Posterior vena cava (tissue), 2 donors: ENCODE measurements at places on chromosomes 3 and 15. TPM values are rescaled to one million over a fixed set of nuclear protein-coding genes. Genes with fewer than 3 reads are reported as not detected.

The BLM gene
- total RNA-seq = 3.1 TPM

The GOLGA8T gene
- total RNA-seq = not detected

DNA sequence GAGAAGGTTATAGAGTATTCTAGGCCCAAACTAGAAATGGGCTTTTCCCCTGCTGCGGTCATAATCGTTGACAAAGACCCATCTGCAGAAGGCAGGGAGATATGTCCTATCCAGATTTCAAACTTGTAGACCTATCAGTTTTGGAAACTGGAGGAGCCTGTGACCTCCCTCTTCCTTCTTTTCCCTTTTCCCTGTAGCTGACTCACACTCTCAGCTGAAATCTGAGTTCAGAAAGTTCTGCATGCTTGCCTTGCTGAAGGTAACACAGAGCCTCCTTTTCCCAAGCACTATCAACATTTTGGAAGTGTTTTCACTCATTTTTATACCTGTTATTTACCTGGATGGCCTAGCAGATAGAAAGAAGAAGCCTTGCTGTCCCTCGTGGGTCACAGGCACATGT, 59.1 kb upstream of the PSMD6 start:
- no peak for DNase-seq

DNA sequence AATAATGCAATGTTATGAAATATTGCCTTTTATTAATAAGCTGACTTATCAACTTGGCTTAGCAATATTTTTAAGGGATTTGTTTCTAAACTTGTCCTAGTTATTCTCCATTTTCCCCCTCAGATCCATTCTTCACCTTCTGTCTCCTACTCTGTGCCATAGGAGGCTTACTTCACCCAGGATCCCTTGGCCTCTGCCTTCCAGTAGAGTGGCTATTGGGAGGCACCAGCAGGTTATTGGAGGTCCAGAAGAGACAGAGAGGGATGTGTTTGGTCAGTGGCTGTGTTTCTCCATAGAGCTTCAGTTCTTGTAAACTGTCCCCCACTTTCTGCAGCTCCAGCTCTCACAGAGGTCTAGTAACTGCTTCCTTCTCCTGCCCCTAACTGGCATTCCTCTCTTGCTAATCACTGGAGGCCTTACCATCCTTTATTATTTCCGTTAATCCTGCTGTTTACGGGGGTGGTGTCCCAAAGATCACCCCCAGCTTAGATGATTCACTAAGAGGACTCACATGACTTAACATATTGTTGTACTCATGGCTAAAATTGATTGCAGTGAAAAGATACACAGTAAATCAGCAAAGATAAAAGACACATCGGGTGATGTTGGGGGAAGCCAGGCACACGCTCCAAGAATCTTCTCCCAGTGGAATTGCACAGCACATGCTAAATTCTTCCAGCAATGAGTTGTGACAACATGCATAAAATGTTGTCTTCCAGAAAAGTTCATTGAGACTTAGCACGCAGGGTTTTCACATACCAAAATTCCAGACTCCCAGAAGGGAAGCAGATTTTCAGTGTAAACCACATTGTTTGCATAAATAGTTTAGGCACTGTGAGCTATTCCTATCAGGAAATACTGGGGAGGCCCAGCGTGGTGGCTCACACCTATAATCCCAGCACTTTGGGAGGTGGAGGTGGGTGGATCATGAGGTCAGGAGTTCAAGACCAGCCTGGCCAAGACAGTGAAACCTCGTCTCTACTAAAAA, 67.5 kb downstream of the RPL22L1 start:
- no peak for DNase-seq

GRCh38 chr3:146033950-146034349, 127.0 kb downstream of the PLOD2 start:
- DNase-seq = no peak

DNA sequence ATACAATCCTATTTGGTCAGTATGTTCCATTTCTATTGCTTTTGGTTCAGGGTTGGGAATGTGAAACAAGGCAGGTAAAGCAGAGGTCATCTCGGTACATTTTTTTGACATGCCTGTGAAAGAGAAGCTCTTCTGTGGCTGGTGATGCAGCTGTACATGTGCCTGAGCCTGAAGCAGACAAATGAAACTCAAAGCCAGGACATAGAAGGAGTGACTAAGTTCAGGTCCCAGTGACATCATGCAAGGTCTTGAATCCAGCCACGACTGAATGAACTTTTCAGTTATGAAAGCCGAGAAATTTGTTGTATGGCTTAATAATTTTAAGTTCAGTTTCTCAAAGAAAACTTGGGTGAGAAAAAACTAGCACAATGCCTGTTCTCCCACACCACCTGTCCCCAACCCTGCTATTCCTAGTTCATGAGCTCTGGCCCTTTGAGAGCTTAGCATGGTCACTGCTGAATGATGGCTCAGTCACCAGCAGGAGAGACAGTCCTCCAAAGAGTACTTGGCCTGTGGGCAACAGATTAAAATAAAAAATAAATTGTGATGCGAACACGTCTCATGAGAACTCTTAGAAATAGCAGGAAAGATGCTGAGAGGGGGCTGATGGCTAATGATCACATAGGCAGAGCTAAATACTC, 600.2 kb upstream of the GRM7 start:
- DNase-seq = no peak

DNA sequence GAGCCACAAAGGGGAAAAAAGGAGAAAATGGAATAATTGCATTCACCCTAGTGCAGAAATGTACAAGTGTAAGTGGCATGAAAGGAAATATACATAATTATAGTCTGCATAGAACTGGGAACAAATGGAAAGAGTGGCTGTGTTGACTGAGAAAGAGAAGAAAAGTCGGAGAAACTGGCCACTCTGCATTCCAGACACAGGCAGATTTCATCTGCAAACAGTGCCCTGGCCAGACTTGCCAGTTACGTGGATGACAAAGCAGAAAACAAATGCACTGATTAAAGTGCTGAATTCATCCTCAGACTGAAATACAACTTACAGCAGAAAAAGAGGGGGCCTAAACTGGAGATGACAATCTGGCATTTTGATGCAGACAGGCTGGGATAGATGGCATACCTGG, 129.8 kb downstream of the FGF12 start:
- DNase-seq = no peak

GRCh38 chr3:129607391-129608068, 1.1 kb upstream of the PLXND1 start:
- no peak for DNase-seq

DNA sequence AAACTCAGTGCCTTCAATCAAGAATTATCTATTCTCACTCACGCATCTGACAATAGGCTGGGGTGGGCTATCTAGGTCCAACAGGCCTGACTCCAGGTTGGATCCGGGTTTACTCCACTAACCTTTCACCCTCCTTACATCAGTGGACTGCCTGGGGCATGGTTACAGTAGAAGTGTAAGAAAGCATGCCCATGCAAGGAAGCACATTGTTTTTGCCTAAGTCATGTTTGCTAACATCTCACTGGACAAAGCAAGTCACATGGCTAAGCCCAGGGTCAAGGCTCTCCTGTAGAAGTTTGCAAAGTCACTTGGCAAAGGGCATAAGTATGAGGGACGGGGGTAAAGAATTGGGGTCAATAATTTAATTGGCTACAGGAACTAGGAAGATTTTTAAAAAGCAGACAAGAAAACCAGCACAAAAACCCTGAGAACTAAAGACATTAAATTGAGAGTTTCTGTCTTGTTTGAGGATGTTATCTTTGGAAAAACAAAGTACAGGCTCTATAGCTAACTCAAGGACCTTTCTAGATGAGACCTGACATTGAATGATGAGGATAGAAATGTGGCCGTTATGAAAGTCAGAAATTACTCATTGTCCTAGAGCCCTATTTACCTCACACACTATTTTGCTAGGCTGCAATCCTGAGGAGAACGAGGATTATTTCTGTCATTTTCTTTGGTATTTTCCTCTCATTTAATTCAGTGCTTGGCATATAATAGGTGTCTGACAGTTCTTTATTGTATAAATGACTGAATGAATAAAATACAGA, 214.2 kb downstream of the IL20RB start:
- DNase-seq = no peak

DNA sequence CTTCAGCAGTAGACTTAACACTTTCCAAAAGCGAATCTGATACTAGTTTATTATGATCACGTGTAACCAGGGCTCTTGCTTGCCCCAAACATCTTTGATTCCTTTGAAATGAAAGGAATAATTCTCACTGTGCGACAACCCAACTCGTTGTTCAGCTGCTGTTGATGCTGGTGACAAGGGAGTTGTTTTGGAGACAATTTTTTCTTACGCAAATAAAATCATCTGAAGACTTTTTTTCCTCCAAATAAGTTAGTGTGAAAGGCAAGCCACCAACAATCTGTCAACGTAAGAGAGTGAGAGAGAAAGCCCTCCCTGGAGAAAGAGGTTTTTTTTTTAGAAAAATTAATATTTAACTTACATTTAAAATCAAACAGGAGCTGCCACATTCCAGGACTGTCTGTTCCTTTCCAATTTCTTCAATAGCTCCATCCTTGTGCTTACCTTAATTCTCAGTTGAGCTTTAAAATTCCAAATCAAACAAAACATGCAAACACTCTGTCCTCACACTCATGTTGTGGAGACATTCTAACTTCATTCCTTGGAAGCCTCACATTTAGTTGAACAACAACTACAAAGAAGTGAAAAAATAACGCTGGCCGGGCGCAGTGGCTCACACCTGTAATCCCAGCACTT, 4.9 kb upstream of the P3H2 start:
- DNase-seq = no peak

- no peak for DNase-seq
These were observed 55.7 kb upstream of the TMEM115 start for GRCh38 chr3:50415061-50415460.

GRCh38 chr15:95425859-95426258, 904.6 kb upstream of the NR2F2 start:
- no peak for DNase-seq

DNA sequence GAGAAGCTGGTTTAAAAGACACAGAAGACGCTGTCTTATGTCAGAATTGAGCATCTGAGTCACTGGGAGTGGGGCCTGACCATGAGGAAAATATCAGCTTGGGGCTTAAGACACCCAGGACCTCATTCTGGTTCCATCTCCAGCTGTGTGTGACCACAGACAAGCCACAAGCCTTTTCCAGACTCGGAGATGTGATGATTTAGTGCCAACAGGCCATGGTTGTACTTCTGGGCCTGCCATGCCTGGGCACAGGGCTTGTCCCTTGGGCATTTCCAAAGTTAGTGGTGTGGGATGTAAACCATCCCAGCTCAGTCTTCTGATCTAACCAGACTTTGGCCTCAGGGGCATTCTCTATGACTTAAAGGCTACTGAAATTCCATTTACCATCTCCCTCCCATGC, 269.8 kb downstream of the RYR3 start:
- DNase-seq = no peak
